ENCODE measurements at places on chromosomes 12 and 14.

- no peak for DNase-seq
Observed at GRCh38 chr14:57388067-57388466, 2.3 kb upstream of the NAA30 start.

GRCh38 chr12:3897371-3897971, 24.3 kb upstream of the PARP11 start:
- no peak for DNase-seq

- DNase-seq: no peak
Observed at GRCh38 chr14:27256805-27257204, 659.0 kb upstream of the NOVA1 start.

- DNase-seq: peak; percentile 39
Observed at GRCh38 chr12:1273051-1273450, 282.0 kb downstream of the ERC1 start.

DNA sequence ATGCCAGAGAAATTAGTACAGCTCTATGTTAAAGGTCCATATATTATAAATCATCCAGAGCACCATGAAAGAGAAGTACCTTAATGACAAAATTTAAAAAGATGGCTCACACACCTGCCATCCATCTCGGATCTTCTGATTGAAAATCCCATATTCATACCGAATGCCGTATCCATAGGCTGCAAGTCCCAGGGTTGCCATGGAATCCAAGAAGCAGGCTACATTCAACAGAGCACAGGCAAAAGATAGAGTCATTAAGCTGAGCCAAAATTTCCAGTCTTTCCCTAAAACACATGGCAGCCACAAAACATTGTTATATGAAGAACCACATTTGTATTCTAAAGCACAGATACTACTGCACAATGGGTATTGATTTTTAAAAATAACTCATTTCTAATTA, 12.7 kb downstream of the PYGL start:
- no peak for DNase-seq

DNA sequence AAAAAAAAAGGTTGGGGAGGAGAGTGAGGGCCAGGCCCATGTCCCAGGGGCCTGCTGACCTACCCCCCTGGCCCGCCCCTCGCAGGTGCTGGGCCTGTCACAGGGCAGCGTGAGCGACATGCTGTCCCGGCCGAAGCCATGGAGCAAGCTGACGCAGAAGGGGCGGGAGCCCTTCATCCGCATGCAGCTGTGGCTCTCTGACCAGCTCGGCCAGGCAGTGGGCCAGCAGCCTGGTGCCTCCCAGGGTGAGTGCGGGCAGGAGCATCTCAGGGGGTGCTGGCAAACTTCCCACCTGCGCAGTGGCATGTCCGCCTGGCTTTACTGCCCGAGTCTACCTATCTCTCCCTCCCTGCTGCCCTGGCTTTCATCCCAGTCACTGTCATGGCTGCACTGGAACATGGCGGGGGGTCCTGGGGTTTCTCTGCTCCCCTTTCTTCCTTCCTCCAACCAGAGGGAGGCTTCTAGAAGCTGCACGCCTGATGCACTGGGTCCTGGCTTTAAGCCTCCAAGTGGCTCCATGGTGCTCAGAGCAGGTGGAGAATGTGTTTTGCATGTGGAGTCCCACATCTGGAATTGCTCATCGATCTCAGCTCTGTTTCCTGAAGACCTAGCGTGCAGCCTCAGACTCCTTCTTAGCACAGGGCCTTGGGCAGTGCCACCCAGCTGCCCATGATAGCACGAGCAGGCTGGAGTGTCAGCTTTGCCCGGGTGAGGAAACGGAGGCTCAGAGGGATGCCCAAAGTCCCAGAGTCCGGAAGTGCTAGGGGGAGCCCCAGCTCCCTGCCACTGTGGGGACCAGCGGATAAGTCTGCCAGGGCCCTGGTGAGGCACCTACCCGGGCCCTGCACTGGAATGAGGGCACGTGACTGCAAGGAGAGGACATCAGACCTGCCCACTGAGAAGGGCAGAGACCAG, 46.3 kb downstream of the PHETA1 start:
- DNase-seq: no peak

DNA sequence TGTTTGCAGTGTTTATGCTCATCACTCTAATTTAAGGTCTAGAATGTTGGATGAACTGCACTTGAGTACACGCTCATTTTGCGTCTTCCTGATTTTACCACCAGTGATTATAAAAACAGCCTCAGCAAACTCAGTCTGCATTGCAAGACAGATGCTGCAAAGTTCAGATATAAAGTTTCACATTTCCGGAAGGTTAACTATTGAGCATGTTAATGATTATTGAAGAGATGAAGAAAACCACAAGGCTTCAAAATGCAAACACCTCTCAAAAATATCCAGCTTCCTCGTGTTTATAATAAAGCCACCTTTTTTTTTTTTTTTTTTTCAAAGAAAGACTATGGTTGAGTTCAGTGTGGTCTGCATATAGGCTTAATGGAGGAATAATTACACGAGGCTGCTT, 92.1 kb upstream of the BMP4 start:
- no peak for DNase-seq

GRCh38 chr14:56487090-56487667, 92.4 kb upstream of the TMEM260 start:
- DNase-seq: peak; percentile 23

DNA sequence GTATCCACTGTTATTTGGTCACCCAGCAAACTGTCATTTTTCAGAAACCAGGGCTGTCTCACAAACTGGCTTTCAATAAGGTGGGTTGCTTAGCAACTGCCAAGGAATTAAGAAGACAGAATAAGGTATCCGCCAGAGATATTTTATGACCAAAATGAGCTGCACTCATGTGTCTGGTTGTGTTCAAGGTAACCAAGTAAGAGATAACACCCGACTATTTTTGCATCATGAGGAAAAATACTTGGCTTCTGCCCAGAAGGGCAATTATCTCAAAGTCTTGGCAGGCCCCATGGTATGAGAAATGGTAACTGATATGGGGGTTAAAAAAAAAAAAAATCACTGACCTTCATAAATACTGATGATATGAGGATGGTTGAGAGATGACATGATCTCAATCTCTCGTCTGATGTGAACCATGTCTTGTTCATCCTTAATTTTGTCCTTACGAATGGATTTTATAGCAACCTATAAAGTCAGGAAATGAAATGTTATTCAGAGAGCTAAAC, 32.6 kb downstream of the NUAK1 start:
- DNase-seq: peak; percentile 32

GRCh38 chr14:75205591-75205990, 29.2 kb upstream of the TMED10 start:
- DNase-seq: peak; percentile 72

GRCh38 chr12:22262309-22262708, 72.2 kb downstream of the ST8SIA1 start:
- DNase-seq: peak; percentile 42

DNA sequence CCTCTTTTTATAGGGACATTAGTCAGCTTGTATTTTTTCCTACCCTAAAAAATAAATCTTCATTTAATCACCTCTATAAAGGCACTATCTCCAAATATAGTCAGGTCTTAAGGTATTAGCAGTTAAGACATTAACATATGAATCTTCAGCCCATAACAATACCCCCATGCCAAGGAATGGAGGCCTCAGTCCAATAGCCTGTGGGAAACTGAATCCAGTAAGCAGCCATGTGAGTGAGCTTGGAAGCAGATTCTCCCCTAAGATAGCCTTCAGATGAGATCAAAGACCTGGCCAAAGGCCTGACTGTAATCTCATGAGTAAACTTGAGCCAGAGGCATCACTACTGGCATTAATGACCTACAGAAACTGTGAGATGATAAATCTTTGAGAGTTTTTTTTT, 232.1 kb upstream of the SYT10 start:
- no peak for DNase-seq

DNA sequence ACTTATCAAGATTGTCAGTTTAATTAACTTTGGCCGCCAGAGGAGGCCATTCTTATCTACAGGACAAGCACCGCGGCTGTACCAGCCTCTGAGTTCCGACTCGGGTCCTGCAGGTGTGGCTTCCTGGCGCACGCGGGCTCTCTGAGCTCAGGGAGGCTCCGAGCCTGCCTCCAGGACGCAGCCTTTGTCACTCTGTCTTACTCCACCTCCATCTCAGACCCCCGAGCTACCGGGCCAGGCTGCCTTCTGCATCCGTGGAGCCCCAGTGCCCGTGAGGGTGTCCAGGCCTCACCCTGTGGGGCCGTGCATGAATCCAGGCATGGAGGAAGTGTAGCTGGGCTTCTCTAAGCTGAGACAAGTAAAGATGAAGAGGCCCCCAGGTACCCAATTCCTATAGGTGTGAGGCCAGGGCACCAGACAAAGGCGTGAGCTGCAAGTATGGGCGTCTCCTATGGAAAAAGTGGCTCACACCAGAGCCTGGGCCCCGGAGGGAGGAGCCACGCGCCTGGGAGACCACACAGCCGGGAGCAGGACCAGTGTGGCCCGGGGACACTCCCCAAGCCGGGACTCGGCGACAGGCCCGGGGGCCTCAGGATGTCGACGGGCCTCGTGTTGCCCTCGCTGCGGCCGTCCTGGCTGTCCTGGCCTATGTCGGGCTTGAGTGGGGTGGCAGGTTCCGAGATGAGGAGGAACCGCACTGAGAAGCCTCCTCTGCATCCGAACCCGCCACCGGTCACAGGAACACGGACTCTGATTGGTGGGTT, 42.8 kb downstream of the NOC4L start:
- no peak for DNase-seq

DNA sequence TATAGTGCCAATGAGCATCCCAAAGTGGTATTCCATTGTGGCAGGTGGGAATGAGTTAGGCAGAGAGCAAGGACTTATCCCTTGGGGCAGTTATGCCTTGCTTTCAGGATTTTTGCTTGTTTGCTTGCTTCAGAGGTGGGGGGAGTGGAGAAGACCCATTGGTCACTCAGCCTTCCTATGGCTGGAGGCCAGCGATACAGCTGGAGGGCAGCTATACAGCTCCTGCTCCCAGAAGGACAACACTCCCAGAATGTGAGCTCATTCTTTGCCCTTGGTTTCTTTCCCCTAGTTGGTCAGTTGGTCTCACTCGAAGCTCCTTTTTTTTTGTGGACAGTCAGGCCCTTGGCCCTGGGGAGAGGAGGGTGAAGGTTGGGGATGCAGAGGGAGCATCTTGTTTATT, 14.5 kb downstream of the KRT83 start:
- no peak for DNase-seq
